ENCODE measurements at places on chromosomes 1 and 21.

DNA sequence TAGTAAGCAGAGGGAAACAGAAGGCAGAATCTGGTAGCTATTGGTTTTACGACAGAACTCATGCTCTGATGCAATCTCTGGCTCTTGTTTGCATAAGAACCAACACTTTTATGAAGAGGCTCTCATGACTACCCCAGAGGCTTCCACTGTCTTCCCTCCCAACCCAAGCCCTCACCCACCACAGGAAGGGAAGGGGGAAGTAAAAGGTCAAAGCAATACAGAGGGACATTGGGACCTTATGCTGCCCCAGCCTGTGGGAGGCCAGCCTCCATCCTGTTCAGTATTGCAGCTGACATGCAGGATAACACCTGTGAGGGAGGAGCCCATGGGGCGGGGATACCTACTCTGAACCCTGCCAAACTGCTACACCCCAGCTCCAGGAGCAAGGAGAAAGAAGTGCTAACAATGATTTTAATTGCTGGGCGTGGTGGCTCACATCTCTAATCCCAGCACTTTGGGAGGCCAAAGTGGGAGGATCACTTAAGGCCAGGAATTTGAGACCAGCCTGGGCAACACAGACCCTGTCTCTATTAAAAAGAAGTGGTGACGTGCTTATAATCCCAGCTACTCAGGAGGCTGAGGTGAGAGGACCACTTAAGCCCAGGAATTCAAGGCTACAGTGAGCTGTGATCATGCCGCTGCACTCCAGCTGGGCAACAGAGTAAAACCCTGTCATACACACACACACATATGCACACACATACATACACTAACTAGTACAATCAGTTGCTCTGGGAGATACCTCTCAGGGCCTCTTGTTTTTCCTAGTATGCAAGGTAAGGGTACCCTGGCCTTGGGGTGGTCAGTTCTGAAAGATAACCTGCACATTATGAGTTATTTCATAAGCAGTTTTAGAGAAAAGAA is 9.5 kb downstream of the MR1 start:
- DNase-seq: no peak

- no peak for DNase-seq
Measured at GRCh38 chr21:44630440-44630839, 3.5 kb downstream of the KRTAP10-9 start.

- DNase-seq: no peak
Measured at GRCh38 chr1:145962157-145963102, 1.9 kb downstream of the ANKRD34A start.

DNA sequence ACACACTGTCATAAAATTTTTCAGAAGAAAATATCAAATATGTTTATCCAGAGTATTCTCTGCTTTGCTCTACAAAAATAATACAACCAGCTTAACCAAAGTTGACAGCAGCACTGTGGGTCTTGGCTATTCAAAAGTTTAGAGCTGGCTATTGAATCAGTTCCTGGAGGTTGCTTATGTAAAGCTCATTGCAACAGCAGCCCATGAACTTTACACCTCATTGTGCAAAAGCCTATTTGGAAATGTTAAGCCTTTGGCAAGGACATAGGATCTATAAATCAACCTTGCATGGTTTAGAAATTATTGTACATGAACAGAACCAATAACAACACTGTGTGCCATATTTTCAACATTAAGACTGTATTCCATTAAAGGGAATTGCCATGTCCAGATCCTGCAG is 714.9 kb downstream of the ADGRL2 start:
- no peak for DNase-seq

Measured in stimulated activated CD4-positive, alpha-beta T cell treated with anti-CD3 and anti-CD28 coated beads, Interleukin-12 subunit alpha, Interleukin-12 subunit beta, amount 100 ng/mL, for 24 hours (primary cell).